ENCODE measurements at places on chromosomes 11 and 22.

DNA sequence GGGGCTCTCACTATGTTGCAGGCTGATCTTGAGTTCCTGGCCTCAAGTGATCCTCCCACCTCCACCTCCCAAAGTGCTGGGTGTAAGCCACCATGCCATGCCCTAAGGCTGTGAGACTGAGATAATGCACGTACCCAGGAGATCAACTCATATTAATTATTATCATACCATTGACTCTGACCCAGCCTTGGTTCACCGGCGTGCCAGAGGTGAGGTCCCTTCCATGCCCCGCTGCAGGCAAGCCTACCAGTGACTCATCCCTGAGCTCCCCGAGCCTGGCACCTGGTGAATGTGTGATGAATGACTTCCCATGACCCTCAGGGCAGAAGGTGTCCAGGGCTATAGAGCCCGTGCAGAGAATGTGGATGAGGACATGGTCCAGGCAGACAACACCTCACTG is 12.1 kb downstream of the GAL3ST1 start:
- no peak for DNase-seq

DNA sequence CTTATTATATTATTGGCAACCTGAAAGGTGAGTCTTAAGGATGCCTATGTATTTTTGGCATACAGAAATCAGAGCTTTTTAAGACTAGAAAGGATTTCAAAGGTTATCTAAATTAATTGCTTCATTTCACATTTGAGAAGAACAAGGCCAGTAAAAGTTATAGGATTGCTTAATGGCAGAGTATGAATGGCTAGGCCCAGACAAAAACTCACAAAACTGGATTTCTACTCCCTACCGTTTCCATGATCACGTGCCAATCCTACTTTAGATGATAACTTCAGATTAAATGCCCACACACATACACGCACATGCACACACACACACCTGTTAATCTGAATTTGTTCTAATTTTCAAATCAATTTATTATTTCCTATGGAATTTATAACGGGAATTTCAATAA is 1.8 kb upstream of the PDE3B start:
- DNase-seq = no peak

DNA sequence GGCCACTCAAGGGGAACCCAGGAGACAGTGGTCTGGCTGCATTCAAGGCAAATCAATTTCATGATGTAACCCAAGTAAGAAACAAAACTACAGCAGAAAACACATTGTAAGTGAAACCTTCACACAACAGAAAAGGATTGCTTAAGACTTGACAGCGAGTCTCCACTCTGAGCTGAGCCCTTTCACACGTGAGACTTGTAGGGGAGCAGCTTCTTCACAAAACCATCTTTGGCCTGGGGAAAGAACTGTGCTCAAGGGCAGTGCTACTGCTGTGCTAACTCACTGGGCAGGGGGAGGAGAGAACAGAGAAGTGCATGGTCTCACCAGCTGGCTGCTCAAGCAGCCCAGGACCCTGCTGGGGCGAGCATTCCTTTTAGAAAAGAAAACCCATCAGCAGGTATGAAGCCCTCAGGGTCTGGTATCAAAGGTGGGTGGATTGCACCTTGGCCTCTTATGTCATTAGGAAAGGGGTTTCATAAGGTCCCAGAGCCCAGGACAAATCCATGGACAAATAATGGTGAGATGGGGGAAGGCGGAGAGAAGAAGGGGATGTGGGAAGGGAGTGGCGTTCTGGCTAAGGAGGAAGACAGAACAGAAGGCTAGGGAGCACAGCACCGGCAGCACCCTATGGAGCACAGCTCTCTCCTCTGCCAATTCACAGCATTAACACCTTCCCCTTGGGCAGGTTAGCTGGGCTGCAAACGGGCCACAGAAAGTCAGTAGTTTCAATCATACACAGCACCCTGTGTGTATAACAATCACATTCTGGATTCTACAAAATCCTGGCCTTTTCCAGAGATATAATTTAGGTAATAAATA is 20.6 kb upstream of the RAPSN start:
- DNase-seq = no peak

GRCh38 chr11:128551058-128551457 is 36.3 kb downstream of the ETS1 start:
- DNase-seq = no peak

DNA sequence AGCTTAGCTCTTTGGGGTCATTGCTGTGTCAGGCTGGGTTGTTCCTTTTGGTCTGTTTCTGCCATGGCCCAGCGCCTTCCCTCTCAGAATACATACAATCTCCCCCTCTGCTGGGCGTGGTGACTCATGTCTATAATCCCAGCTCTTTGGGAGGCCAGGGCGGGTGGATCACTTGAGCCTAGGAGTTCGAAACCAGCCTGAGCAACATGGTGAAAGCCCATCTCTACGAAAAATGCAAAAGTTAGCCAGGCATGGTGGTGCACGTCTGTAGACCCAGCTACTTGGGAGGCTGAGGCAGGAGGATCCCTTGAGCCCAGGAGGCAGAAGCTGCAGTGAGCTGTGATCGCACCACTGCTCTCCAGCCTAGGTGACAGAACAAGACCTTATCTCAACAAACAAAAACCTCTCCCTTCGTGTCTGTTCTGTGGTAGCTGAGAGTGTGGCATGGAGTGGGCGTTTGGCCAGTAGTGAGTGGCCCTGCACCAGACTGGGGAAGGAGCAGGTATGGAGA is 46.7 kb upstream of the RAB1B start:
- DNase-seq = no peak

- no peak for DNase-seq
These were observed 48.3 kb downstream of the RPS6KA4 start for GRCh38 chr11:64407221-64407620.

DNA sequence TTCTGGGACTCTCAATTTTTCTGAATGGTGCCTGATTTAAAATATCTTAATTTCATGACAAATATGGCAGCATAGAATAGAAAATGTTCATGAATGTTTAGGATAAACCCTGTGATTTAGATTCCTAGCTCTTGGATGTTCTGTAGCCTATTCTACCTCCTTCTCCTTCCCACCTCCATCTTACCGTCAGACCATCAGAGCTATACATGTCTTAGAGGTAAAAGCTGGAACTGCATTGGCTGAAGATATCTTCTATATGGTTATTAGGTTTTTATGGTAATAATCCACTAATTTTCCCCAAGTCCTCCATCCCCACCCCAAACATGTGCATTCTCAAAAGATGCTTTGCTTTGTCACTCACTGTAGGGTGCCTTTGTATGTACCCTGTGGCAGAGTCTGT is 46.9 kb upstream of the CSTF3 start:
- no peak for DNase-seq

DNA sequence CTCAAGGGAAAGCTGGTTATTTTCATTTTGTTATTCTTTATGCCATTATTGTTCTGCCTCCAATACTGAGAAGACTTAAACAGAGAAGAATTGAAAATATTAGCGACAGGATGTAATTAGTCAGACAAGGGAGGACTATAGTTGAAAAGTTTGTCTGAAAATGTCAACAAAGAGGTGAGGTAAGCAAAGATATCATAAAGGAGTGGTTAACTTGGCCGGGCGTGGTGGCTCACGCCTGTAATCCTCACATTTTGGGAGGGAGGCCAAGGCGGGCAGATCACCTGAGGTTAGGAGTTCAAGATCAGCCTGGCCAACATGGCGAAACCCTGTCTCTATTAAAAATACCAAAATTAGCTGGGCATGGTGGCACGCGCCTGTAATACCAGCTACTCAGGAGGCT is 4.1 kb upstream of the HYLS1 start:
- no peak for DNase-seq

GRCh38 chr11:1255151-1255550 is 32.3 kb downstream of the MUC5B start:
- no peak for DNase-seq

DNA sequence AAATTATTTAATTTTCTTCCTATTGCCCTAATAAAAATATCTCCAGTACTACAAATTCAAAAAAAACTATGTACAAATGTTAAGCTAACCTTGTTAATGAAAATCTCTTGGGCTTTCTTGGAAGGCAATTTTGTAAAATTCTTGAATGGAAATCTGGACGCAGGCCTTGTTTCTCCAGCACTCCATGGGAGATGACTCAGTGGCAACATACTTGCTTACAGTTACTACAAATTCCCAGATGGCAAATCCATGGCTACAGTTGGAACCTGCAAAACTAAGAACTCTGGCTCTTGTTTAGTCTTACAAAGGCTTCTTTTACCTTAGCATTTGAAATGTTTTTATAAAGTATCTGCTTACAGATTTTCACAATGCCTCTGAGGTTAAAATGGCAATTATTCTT is 725.2 kb downstream of the DLG2 start:
- DNase-seq = no peak

GRCh38 chr11:15334766-15335165 is 220.0 kb downstream of the INSC start:
- DNase-seq = no peak

DNA sequence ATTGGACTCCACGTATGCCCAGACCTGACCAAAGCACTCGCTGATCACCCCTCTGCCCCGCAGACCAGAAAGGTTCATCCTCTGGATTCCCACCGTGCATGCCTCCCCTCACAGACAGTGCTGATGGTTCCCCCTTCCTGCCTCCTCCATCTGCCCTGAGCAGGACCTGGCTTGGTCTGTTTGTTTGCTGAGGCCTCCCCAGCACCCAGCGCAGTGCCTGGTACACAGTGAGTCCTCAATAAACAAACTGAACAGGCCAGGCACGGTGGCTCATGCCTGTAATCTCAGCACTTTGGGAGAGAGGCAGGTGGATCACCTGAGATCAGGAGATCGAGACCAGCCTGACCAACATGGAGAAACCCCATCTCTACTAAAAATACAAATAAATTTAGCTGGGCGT is 23.7 kb upstream of the RPS3 start:
- no peak for DNase-seq

- DNase-seq = no peak
These were observed 13.2 kb upstream of the MICAL2 start for GRCh38 chr11:12097219-12097618.

DNA sequence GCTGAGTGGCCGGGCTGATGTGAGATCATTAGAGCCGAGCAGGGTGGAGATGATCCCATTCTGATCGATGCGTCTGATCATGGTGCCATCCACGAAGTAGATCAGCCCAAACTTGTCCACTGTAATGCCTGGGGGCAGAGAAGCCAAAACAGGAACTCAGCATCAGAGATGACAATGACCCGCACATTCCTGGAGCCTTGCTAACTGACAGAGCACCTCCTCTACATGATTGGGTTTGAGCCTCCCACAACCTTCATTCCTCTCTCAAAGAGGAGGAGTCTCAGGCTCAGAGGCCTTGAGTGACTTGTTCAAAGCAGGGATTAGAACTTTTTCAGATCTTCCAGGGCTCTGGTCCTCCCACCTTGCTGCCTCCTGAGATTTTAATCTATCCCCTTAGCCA is 133.7 kb upstream of the NARS2 start:
- DNase-seq = no peak

DNA sequence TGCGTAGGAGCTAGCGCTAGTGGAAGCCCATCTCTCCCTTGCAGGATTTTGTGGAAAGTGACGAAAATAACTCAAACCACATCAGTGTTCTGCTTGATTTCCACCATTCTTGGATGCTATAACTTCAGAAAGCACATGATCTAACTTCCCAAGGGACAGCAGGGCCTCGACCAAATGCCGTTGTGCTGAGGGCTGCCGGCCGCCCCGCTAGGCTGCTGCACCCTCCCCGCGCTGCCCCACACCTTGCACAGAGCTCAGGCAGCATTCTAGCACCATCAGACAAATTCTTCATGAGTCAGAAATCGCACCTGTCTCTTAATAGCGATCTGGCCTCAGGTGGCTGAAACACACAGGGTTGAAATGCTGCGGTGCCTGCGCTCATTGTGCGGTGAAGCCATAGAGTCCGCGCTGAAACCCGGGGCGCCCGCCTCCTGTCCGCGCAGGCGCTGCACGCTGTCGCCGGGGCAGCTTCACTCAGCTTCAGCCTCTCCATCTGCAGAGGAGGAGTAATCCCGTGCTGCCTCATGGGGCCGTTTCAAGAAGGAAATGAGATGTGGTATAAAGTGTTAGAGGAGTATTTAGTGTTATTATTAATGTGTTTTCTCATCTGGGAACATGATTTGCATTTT is 59.2 kb upstream of the B3GAT1 start:
- DNase-seq = no peak

GRCh38 chr11:119638851-119639250 is 90.1 kb downstream of the NECTIN1 start:
- DNase-seq = no peak

DNA sequence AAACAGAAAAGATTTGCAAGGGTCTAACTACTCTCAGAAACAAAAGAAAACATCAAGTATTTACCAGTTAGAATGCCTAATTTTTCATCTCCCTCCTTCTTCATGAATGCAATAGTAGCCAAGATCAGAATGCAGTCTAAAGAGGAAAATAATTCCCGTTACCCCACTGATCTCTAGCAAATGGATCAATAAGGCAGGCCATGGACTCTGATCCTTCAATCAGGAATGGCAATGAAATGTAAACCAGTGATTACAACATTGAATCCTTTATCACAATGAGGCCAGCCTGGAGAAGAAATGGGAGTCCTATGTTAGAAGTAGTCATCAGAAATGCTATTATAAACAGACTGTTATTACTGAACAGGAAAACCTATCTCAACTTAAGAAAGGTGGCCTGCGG is 106.6 kb downstream of the APOL5 start:
- DNase-seq = no peak
